ENCODE measurements at places on chromosomes 12 and 14.

DNA sequence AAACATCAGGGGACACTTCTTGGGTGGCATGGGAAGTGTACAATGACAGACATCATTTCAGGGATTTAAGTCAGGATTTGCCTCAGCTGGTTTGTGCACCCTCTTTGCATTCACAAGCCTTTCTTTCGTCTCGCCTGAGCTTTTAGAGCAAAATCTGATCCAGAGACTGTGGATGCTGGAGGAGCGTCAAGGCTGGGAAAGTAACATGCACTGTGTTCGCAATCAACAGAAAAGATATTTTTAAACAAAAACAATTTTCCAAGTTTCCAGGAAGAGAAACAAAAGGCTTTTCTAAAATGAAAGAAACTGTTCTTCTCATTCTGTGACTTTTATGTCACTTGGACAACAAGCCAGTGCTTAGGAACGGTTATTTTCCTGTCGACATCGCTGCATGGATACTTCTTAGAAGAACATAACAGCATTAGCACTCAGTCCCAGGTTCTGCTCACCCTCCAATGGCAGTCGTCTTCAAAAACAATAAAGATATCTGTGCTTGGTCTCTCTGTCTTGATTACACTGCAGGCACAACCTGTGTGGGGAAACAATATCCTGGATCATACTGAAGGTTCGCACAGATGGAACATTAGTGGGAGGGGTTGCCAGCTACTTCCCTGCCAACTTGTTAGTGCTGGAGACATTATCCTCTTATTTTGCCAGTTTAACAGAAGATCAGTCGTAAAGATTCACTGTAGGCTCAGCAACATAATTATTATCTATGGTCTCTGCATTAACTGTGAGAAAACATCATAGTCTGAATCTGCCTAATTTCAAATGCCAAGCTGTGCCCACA lies 403.3 kb upstream of the ATP2B1 start:
- no peak overlapping the region for H3K4me3 ChIP-seq
- no peak overlapping the region for H3K27ac ChIP-seq
- no peaks in the 10 kb centered on the region for H3K36me3 ChIP-seq
- H3K27me3 ChIP-seq: no peaks in the 10 kb centered on the region
- H3K4me1 ChIP-seq: no peaks in the 10 kb centered on the region
- no peak for DNase-seq

DNA sequence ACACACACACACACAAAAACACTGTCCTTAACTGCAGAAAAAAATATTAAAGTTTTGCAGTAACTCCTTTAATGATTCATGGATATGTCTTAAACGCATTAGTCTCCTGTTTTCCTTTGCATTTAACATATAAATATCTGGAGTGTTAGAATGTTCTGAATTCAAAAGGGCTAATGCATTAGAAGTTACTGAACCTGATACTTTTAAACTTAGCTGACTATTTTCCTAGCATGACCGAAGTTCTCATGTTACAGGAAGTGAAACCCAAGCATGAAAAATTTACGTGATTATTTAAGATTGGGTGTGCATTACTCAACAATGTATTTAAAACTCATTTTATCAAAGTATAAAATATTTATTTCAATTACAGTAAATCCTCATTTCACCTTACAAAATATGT lies 791.2 kb downstream of the FLRT2 start:
- H3K27me3 ChIP-seq: no peaks in the 10 kb centered on the region
- H3K4me1 ChIP-seq: no peaks in the 10 kb centered on the region
- H3K36me3 ChIP-seq: no peaks in the 10 kb centered on the region
- no peak overlapping the region for H3K27ac ChIP-seq
- DNase-seq: no peak

GRCh38 chr14:24081739-24082211 lies 10.4 kb downstream of the CPNE6 start:
- H3K27ac ChIP-seq: no peak overlapping the region
- no peaks in the 10 kb centered on the region for H3K27me3 ChIP-seq
- H3K4me1 ChIP-seq: peaks cover 5% of the 10 kb centered on the region
- no peak for DNase-seq

DNA sequence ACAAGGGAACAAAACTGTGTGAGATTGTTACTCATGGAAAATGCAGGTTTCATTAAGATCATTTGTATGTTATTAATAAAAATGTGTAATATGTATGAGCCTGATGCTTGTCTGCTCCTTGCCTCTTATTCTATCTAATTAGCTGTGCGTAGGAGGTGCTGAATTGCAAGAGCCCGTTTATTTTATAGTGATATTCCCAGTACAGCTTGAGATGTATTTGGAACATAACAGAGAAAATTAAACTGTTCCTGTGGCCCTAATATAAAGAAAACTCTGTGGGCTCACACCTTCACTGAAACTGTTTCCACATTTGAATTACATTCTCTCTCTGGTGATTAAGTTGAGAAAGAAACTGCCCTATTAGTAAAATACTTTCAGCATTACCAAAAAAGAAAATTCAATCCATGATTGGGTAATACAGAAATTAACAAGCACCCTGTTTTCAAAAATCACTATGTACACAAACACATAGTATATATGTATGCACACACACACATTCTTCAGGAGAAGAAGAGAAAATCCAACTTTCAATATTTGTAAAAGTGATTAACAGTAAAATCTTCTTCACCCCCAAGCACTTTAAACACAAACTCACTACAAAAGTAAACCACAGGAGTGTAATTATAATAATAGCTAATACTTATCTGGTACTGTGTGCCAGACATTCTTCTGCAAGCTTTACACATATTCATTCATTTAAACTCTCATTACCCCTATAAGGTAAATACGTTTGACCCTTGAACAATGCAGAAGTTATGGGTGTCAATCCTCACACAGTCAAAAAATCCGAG lies 233.2 kb downstream of the PHLDA1 start:
- H3K27me3 ChIP-seq: no peaks in the 10 kb centered on the region
- no peak for DNase-seq
- no peaks in the 10 kb centered on the region for H3K36me3 ChIP-seq
- H3K4me1 ChIP-seq: no peaks in the 10 kb centered on the region

DNA sequence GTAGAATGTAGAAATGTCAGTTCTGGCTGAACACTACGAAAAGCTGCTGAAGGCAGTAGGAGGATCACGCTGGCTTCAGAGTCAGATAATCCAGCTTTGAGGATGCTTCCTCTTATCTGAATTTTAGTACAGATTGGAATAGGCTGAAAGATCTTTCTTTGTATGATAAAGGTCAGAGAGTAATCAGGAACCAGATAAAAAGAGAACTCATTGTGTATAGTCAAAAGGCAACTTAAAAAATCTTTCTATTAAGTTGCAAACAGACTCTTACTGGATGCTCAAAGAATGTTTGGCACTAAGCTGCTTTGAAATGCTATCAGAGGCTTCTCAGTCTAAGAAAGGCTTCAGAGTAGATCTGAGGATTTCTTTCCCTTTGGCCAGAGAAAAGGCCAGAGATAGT lies 21.8 kb upstream of the TRHDE start:
- H3K4me3 ChIP-seq: no peak overlapping the region
- no peaks in the 10 kb centered on the region for H3K36me3 ChIP-seq
- no peaks in the 10 kb centered on the region for H3K27me3 ChIP-seq
- no peak for DNase-seq

DNA sequence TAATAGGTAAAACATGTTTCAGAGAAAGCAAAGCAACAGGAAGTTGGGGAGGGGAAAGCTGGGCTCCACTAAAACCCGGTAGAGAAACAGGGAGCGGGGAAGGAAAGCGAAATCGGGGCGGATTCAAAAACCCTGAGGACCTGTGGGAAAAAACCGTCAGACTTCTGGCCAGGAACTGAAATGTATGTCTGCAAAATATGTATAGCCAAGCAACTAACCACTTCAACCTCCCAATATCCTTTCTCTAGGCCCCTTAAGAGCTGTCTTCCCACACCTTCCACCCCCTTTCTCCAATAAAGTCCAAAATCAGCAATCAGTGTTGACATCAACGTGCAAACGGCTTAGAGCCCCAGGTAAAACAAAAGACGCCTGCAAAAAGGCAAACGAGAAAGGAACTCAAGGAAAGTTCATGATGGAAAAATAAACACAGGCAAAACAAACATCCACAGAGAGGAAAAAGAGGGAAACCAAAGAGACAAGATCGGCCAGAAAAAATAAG lies 32.8 kb downstream of the SIX1 start:
- H3K27me3 ChIP-seq: no peaks in the 10 kb centered on the region
- no peak for DNase-seq
- H3K4me3 ChIP-seq: no peak overlapping the region
- H3K27ac ChIP-seq: no peak overlapping the region

DNA sequence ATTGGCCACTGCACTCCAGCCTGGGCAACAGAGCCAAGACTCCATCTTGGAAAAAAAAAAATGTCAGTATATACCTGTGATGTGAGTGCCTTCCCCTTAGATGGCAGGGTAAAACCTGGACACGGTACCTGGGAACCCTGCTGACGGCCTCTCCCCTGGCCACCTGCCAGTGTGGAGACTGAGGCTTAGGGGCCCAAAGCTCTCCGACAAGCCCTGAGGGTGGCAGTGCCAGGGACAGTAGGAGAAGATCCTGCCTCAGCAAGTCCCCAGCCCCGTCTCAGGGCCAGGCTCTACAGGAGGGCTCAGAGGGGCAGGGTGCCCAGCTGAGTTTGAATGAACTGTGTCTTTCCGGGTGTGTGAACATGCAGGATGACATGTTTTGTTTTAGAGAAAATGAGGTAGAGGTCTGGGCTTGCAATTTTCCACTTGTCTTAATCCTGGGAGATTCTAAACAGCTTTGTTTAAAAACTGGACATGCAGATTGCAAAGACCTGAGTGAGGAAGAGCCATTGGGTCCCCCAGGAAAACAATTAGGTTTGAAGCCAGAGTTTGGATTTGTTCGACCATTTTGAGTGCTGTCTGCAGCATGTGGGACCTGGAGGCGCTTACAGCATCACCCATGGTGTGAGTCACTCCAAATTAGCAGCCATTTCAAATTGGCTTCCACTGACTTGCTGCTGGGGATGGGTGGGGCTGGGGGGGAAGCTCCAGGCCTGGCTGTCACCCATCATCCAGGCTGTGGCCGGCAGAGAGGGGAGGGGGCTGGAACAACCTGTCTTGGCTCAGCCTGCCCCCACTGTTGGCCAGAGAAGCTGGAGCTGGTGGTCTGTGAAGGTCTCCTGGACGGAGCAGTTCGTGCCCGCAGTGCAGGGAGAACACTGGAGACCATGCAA lies 10.8 kb downstream of the TSPAN9 start:
- H3K27me3 ChIP-seq: no peaks in the 10 kb centered on the region
- no peaks in the 10 kb centered on the region for H3K36me3 ChIP-seq
- peaks cover 4% of the 10 kb centered on the region for H3K4me1 ChIP-seq
- DNase-seq: no peak
- no peak overlapping the region for H3K27ac ChIP-seq

DNA sequence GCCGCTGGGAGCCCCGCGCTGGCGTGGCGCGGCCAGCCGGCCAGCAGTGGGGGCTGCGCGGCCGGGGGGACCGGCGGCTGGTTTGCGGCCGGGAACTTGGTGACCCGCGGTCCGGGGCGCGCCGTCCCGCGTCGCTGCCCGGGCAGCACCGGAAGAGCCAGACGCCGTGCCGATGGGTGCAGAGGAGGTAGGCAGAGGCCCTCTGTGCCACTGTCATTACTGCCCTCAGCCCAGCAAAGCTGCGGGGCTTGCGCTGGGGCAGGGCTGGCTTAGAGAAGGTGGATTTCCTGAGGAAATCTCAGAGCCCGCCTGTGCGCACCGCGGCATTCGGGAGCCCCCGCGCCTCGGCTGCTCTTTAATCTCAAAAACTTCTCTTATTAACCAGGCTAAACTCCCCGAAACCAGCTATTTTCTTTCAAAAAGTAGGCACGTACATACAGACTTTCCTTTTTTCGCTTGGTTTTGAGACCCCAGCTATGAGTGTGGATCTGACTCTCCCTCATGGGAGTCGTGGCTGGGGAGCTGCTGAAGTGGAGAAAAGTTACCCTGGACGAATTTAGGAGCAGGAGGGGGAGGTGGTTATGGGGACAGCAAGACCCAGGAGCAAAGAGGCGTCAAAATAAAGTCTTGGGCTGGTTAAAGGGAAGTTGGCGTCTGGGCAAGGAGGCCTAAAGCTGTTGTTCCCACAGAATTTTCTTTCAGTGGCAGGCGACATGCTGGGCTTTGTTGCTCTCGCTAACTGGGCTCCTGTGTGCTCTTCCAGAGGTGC lies 802 bp downstream of the SUSD6 start:
- no peaks in the 10 kb centered on the region for H3K27me3 ChIP-seq
- no peaks in the 10 kb centered on the region for H3K36me3 ChIP-seq
- DNase-seq: peak; percentile 37
- peaks cover 53% of the 10 kb centered on the region for H3K4me1 ChIP-seq

DNA sequence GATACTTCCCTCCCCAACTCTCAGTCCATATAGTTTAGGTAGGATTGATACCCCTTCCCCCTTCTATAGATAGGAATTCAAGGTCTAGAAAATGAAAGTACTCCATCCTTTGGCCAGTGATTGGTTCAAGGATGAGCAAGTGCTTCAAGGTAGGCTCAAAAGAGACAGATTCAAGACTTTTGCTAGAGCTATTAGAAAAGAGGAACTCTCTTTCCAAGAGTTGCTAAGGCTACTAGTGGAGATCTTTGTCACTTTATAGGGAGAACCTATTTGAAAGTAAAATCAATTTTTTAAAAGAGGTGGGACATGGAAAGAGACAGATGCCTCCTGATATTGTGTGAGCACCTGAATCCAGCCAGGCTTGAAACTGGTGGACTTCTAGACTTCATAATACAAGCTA lies 17.5 kb downstream of the POLE2 start:
- H3K4me3 ChIP-seq: no peak overlapping the region
- no peaks in the 10 kb centered on the region for H3K36me3 ChIP-seq
- H3K4me1 ChIP-seq: no peaks in the 10 kb centered on the region
- H3K27ac ChIP-seq: no peak overlapping the region

GRCh38 chr14:51071857-51072256 lies 23.0 kb downstream of the TRIM9 start:
- H3K4me3 ChIP-seq: no peak overlapping the region
- no peaks in the 10 kb centered on the region for H3K27me3 ChIP-seq
- DNase-seq: no peak

DNA sequence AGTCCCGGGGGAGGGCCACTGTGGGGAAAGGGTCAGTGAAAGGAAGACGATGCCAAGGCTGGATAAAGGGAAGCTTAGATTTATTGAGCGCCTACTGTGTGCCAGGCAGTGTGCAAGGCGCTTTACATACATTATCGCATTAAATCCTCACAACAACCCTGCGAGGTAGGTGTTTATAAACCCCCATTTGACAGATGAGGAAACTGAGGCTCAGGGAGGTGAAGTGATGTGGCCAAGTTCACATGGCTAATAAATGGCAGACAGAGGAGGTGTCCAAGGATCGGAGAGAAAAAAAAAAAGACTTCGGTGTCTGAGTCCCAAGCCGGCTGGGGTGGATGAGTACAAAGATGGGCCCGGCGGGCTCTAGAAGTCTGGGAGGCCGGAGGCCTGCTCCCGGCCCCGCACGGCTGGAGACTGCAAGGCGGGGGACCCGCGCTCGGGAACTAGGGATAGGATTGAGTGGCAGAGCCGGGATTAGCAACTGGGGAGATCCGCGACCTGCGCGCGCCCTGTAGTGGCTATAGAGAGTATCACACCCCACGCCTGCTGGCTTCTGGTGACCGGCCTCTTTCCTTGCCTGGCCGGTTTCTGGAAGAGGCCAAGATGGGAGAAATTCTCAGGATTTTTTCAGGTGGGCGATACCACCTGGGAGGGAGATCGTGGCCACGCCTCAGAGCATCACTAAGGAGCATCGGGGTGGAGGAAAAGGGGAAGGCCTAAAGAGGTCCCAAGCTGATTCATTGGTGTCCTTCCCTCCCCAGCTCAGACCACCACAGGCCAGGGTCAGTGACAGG lies 3.9 kb downstream of the DDN start:
- peak overlapping the region; percentile 58 for H3K4me3 ChIP-seq
- H3K27ac ChIP-seq: no peak overlapping the region
- no peaks in the 10 kb centered on the region for H3K36me3 ChIP-seq
- peaks cover 31% of the 10 kb centered on the region for H3K4me1 ChIP-seq
- H3K27me3 ChIP-seq: peaks cover 63% of the 10 kb centered on the region
- peak; percentile 86 for DNase-seq
